ENCODE measurements at places on chromosomes 6 and 20.

DNA sequence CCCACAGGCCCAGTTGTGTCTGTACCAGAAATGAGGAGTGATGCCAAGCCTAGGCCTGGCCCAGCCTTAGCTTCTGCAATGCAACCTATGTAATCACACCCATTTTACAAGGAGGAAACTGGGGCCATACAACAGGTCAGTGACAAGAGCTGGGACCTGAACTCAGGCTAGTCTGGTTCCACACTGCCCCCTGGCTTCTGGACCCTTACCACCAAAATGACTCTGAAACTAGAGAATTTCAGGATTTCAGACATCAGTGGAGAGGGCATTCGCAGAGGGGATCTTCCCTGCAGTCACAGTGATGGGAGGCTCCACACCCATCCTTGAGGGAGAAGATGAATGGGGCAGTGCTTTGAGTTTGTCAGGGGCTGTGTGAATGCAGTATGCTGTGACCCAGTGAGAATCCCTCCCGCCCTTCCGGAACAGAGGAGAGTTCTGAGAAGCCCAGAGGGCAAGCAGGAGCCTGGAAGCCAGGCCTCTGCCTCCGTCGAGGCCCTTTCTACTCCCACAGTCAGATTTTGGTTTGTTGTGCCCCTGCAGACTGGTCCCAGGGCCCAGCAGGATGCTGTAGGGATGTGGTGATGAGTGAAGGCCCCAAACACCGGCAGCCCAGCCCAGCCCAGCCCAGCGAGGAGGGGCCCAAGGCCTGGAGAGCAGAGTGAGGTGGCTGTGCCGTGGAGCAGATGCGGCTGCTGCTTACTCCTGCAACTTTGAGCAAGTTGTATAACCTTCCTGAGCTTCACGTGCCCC is 48.1 kb upstream of the MYL9 start:
- no peak for DNase-seq

GRCh38 chr6:101208152-101208551 is 185.4 kb upstream of the GRIK2 start:
- no peak for DNase-seq

GRCh38 chr6:166003569-166003968 is 164.1 kb downstream of the TBXT start:
- DNase-seq = no peak

GRCh38 chr6:116127771-116128493 is 2.0 kb upstream of the COL10A1 start:
- DNase-seq = no peak

GRCh38 chr6:45685076-45685475 is 307.3 kb upstream of the SUPT3H start:
- DNase-seq = no peak

- DNase-seq = no peak
Observed at GRCh38 chr20:57066126-57066900, 200.1 kb downstream of the BMP7 start.

- no peak for DNase-seq
Observed at GRCh38 chr6:160378218-160378617, 30.0 kb downstream of the SLC22A3 start.

DNA sequence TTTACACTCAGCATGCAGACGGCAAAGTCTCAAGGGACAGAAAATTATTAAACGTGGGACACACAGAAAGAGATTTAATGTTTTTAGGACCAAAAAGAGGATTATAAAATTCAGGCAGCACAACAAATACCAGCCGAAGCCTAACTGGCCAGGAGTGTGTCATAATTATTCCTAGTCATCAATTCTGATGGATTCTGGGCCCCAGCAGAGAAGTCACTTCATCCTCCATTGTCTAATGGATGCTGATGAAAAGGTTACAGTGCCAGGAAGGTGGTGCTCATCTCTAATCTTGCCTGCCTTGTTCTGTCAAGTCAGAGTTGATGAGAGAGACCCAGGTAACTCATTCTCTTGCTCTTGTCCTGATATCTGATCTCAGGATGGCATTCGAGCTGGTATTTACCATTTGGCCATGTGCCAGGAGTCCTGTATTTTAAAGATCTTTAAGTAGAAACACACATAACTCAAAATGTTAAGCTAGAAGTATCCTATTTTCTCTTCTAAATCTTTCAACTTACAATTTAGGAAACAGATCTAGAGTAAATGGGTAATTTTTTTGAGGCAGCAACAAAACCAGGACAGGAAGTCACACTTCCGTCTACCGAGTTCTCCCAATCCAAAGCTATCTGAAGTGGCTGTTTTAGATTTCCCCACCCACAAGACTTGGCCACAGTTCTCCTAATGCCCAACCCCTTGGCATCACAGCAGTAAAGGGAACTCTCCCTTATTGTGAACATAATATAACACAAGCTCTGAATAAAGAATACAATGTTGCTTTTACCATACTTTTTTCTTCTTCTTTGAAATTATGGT is 50.0 kb downstream of the ADAT2 start:
- no peak for DNase-seq

DNA sequence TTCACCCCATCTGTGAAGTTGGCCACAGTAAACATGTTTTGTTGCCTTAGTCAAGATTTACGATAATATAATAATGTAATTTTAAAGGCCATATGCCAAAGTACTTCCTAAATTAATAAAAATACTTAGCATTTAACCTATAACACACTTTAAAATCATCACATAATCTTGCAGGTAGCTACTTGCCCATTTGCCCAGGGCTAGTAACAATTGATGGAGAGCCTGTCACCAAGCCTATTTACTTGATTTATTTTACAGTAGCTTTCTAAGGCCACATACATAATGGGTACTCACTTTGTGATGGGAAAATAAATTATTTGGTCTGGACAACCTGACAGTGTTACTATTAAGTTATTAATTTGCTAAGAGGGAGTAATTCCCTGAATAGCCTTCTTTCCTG is 14.5 kb downstream of the BTBD9 start:
- no peak for DNase-seq
